ENCODE measurements at places on chromosomes 16 and 17.

DNA sequence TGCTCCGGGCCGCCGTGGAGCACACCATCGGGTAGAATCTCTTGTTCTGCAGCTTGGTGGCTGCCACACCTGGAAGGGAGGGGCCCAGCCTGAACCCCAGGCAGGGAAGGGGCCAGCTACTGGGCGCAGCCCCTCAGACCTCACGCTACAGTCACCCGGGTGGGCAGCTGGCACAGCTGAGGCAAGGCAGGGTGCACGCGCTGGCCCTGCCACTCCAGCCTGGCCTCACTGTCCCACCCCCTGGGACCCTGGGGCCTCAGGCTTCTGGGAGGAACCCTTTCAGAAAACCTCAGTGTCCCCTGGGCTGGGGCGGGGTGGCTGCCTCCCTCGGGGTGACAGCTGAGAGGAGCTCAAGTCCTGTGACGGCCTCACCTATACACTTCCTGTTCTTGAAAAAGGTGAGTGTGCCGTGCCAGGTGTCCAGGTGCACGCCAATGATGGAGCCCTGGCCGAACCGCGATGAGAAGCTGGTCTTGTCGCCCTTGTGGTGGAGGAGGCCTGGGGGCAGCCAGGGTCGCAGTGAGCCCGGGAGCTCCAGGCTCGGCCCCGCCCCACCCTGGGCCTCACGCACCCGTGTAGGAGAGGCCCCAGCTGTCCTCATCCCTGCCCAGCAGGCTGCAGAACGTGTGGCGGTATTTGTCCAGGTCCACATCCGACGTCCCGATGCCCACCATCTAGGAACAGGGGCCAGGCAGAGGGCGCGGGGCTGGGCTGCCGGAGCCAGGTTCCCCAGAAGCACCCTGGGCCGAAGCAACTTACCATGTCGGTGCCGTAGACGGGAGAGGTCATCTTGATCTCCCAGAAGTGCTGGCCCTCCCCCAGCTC is 4.7 kb upstream of the MRPS34 start:
- no peak for DNase-seq

DNA sequence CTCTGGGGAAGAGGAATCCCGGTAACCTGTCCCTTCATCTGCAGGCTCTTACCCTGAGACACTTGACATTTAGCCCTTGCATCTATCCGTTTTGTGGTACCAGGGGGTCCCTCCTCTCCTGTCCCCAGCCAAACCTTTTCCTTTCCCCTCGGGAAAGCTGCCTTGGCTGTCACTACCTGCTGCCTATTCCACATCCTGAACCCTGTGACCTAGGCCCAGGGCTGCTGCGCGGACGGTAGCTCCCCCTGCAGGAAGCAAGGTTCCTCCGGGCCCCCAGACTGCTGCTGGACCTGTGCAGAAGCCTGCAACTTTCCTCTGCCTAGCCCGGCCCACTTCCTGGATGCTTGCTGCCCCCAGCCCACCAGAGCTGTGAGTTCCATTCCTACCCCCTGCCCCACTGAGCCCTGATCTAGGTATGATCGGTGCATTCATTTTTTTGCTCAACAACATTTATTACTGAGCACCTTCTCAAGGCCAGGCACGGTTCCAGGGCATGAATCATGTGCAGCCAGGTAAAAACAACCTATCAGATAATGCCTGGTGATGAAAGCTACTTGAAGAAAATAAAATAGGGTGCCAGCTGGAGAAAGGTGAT is 10.5 kb upstream of the ALDOA start:
- no peak for DNase-seq

DNA sequence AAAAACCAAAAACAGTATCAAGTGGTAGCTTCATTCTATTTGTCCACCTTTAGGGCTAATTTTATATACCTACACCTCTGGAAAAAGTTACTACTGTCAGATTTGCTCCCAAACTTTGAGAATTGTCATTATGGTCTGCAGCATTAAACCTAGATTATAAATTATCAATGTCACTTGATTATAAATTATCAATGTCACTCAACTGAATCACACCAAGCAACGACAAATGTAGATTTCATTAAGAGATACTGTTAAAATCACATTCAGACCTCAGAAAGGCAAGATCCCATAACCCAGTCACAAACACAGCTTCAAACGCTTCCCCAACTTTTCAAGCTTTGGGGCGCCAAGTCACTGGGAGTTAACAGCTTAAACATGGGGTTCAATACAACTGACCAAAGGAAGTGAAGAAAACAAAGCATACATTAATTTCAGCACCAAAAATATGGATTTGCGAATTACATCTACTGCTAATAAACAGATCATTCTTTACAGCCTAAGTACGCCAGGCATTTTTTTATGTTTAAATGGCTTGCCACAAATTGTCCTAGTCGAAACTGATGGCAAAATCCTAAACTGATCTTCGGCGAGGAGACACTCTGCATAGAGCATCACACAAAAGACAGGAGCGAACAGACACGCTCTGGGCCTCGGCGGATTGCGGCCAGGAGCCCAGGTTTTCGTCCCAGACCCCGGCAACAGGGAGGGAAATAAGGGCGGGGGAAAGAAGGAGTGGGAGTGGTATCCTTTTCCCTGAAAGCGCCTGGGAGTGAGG is 981 bp downstream of the GLG1 start:
- DNase-seq: no peak

- DNase-seq: no peak
These were observed 4.8 kb downstream of the MARVELD3 start for GRCh38 chr16:71630808-71631207.

DNA sequence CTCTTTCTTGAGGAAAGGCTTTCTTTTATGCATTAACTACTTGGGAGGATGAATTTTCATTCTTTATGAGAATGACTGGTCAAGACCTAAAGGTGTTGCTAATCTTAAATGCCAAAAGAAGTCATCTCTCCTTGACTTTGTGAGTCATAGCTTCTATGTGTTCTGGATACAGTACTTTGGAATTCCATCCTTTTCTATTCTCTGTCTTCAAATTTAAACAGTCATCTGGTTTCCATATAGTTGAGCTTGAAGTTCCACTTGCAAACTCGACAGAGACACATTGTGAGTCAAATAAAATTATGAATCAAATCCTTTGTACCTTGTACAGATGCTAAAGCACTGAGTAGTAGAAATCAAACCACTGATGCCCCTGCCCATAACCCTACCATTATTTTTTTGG is 271.9 kb upstream of the PMFBP1 start:
- no peak for DNase-seq

- DNase-seq: no peak
These were observed 18.3 kb upstream of the COPRS start for GRCh38 chr17:31877341-31877740.

- DNase-seq: no peak
These were observed 6.8 kb upstream of the TBC1D3B start for GRCh38 chr17:36183001-36183971.

GRCh38 chr16:81460075-81460474 is 15.5 kb downstream of the CMIP start:
- DNase-seq: no peak

DNA sequence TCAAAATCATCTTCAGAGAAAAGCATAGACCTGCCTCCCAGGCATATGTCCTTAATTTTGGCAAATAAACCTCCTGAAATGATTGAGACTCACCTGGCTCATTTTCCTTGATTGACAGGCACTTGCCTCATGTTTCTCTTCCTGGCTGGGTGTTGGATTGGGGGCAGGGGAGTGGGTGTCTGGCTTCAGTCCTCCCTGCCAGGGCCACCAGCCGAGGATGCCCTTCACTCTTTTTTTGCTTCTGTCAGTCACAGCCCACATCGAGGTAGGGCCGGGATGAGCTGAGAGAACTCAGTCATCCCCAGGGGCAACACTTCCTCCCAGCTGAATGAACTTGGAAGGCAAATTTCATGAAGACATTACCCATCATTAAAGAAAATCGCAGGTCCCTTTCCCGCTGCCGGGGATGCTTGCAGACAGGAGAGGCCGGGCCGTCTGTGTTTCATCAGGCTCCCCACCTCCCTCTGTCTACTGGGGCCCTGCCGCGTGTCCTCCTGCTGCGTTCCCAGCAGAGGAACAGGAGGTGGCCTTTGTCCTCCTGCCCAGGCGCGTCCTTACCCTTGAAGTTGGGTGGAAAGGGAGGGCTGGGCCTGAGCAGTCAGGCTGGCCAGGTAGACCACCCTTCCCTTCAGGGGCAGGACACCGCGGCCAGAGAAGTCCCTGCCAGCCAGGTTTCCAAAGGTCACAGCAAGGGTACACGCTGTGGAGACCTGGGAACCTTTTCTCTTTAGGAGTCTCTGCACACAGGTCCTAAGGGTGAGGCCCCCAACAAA is 11.2 kb upstream of the DNAH17 start:
- no peak for DNase-seq

DNA sequence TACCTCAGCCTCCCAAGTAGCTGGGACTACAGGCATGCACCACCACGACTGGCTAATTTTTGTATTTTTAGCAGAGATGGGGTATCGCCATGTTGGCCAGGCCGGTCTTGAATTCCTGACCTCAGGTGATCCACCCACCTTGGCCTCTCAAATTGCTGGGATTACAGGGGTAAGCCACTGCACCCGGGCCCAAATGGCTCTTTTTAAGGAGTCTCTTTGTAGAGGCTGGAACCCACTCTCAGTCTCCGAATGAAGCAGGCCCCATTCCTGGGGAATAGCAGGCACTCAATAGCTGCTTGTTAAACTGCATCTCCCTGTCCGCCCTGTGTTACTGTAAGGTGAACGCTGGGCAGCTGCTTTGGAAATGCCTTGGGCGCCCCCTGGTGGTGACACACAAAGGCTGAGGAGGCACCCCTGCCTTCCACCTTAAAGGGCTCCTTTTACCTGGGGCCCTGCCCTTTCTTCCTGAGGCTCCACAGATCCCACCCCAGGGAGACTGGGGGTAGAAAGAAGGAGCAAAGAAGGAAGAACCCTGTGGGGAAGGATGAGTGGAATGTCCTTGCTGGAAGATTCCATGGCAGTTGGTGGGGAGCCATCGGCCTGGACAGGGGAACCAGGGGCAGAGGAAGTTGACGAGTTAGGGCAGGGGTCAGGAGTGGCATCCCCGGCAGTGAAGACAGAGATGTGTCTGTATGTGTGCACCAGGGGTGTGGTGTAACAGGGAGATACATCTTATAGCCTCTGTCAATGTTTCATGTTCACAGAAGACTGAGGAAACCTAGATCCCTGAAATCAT is 6.1 kb upstream of the SP2 start:
- DNase-seq: peak; percentile 47
